MCF 10A (cell line): ENCODE measurements at places on chromosomes 1 and 21. TPM values are rescaled to one million over a fixed set of nuclear protein-coding genes. Genes with fewer than 3 reads are reported as not detected.
A peak's percentile ranks its signal among the peaks of the same experiment; 100 is the strongest.

DNA sequence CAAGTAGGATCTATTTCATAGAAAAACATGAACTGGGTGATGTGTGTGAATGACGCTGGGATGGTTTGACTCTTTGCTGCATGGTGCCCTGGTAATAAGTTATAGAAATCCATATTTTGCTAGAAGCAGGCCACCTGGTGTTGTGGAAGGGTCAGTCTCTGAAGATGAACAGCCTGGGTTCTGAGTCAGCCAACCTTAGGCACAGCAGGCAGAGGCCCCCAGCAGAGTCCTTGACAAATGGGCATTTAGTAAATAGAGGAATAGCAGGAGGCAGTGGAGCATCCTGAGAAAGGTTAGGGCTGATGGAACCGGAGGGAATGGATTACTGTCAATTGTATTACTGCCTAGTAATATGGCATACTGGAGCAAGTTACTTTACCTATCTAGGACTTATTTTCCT, 20.9 kb downstream of the FGGY start:
- no peak for DNase-seq
- no peaks in the 10 kb centered on the region for H3K27me3 ChIP-seq
- no peak overlapping the region for H3K27ac ChIP-seq

GRCh38 chr1:238107322-238107721, 216.6 kb upstream of the ZP4 start:
- H3K27me3 ChIP-seq: no peaks in the 10 kb centered on the region
- H3K4me3 ChIP-seq: no peak overlapping the region
- DNase-seq: no peak
- H3K4me1 ChIP-seq: no peaks in the 10 kb centered on the region
- H3K27ac ChIP-seq: no peak overlapping the region

GRCh38 chr1:27522432-27523336, 32.7 kb upstream of the WASF2 start:
- H3K27ac ChIP-seq: peak overlapping the region; percentile 76
- H3K36me3 ChIP-seq: no peaks in the 10 kb centered on the region
- peak; percentile 64 for DNase-seq
- H3K27me3 ChIP-seq: no peaks in the 10 kb centered on the region
- peak overlapping the region; percentile 66 for H3K4me3 ChIP-seq

DNA sequence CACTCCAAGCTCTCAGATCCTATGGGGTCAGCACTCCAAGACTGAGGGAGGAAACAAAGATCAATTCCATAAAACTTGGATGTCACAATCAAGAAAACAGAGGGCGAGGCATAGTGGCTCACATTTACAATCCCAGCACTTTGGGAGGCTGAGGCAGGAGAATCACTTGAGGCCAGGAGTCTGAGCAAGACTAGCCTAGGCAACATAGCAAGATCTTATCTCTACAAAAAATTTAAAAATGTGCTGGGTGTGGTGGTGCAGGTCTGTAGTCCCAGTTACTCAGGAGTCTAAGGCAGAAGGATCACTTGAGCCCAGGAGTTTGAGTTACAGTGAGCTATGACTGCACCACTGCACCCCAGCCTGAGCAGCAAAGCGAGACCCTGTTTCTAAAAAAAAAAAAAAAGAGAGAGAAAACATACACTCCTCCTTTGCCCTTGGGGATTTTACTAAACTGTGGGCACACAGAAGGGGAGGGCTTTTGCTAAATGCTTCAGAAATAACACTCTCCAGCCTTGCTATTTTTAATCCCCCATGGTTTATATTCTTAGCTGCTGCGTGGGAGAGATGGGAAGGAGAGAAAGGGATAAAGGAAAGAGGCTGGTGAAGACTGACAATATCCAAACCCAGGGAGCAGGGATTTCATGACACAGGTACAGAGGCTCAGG, 18.1 kb downstream of the ARHGEF2 start:
- DNase-seq: peak; percentile 22
- peaks cover 40% of the 10 kb centered on the region for H3K4me1 ChIP-seq
- peaks cover 97% of the 10 kb centered on the region for H3K36me3 ChIP-seq
- peak overlapping the region; percentile 98 for H3K27ac ChIP-seq

GRCh38 chr1:3441410-3441847, 13.0 kb upstream of the ARHGEF16 start:
- H3K27me3 ChIP-seq: peaks cover 40% of the 10 kb centered on the region
- H3K27ac ChIP-seq: no peak overlapping the region

DNA sequence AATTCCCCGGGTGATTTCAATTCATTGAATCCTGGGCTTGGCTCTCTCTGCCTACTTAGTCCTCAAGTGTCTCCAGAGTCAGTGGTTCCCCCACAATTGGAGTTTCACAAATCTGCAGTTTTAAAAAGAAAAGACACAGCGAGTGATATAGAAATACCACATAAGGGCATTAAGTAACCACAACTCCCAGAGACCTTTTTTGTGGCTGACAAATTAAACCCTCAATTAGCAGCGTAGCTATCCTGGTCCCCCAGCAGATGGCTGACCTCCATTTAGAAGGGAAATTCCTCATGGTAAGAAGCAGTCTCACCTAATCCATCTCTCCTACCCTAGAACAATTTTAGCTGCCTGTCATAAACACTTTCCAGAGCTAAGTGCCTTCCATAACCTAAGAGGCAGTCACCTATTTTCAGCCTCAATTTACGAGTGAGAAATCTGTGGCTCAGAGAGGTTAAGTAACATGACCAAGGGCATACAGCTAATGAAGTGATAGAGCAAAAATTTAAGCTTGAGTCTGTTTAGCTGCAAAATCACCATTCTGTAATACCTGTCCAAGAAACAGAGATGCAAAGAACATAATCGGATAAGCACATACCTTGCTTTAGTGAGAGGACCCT, 56.0 kb upstream of the NBPF3 start:
- no peaks in the 10 kb centered on the region for H3K4me1 ChIP-seq
- DNase-seq: no peak
- H3K36me3 ChIP-seq: peaks cover 6% of the 10 kb centered on the region

DNA sequence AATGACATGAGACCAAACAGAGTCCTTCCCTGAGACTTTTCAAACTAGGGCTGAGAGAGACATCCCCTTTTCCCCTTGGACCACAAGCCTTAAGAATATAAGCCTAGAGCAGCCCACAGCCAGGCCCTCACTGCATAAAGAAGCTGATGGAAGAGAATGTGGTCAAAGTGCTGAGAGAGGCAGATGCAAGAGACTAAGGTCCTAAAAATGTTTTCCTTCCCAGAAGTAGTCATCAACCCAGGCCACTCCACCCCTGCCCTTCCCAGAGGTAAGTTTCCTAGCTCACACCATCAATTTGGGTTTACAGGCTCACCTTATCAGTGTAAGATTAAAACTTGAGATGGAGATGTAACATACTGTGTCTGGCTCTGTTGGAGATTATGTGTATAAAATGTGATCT, 58.2 kb downstream of the BCAR3 start:
- H3K27ac ChIP-seq: peak overlapping the region; percentile 88
- DNase-seq: no peak
- H3K27me3 ChIP-seq: no peaks in the 10 kb centered on the region
- H3K36me3 ChIP-seq: peaks cover 27% of the 10 kb centered on the region
- no peak overlapping the region for H3K4me3 ChIP-seq

- H3K36me3 ChIP-seq: peaks cover 72% of the 10 kb centered on the region
- peaks cover 35% of the 10 kb centered on the region for H3K4me1 ChIP-seq
- H3K27me3 ChIP-seq: no peaks in the 10 kb centered on the region
- H3K27ac ChIP-seq: peak overlapping the region; percentile 99
- no peak for DNase-seq
- peak overlapping the region; percentile 99 for H3K4me3 ChIP-seq
Measured at GRCh38 chr1:150577557-150578271, 1.7 kb downstream of the MCL1 start.

GRCh38 chr1:3327936-3328590, 126.4 kb upstream of the ARHGEF16 start:
- H3K27ac ChIP-seq: no peak overlapping the region
- H3K4me1 ChIP-seq: no peaks in the 10 kb centered on the region
- H3K4me3 ChIP-seq: no peak overlapping the region
- DNase-seq: no peak
- no peaks in the 10 kb centered on the region for H3K27me3 ChIP-seq

DNA sequence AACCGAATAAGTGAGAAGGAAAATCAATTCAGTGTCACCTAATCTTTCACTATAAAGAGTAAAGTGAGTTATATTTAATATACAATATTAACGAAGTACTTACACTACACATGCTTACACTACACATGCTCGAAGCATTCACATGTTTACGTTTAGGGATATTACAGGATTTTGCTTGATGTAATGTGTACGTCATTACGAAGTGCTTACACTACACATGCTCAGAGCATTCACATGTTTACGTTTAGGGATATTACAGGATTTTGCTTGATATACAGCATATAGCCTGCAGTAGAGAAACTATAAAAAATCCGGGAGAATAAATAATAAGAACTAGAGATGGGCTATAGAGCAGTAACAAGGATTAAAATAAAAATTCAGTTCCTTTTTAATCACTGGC, 538.8 kb upstream of the CXADR start:
- no peak overlapping the region for H3K4me3 ChIP-seq
- peaks cover 6% of the 10 kb centered on the region for H3K4me1 ChIP-seq

- peaks cover 12% of the 10 kb centered on the region for H3K36me3 ChIP-seq
- peak overlapping the region; percentile 37 for H3K4me3 ChIP-seq
- peaks cover 16% of the 10 kb centered on the region for H3K4me1 ChIP-seq
- peak; percentile 72 for DNase-seq
Measured at GRCh38 chr1:161427733-161428516, 60.2 kb upstream of the CFAP126 start.

DNA sequence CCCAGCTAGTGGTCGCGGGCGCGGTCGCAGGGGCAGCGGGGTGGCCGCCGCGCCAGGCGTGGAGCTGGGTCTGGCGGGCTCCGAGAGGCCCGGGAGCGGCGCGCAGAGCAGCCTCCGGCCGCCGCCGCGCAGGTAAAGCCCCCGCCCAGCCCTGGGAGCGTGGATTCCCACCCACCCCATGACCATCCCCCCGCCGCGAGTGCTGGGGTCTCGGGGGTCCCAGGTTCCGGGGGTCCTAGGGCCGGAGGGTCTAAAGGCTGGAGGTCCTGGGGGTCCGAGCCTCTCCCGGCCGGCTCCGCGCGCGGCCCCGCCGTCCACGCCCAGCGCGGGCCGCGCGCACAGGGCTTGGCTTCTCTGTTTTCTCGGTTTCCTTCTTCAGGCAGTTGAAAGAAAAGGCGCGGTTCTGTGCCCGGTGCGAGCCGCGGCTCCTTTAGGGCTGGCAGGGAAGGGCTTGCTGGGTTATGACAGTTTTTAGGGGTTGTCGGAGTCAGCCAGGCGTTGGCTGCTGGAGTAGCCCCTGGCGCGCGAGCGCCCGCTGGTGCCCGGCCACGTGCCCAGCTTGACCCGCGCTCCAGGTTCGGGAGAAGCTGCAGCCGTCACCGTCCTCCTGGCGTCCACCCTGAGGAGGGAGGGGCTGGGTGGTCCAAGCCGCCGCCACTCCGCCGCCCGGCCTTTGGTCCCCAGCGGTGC, 359 bp downstream of the LRRC3 start:
- no peak for DNase-seq
- no peak overlapping the region for H3K4me3 ChIP-seq
- H3K27ac ChIP-seq: no peak overlapping the region

- H3K27me3 ChIP-seq: no peaks in the 10 kb centered on the region
- no peaks in the 10 kb centered on the region for H3K36me3 ChIP-seq
- H3K27ac ChIP-seq: no peak overlapping the region
- H3K4me1 ChIP-seq: no peaks in the 10 kb centered on the region
- no peak overlapping the region for H3K4me3 ChIP-seq
Measured at GRCh38 chr1:150777544-150777943, 12.0 kb upstream of the CTSS start.

- no peak for DNase-seq
- H3K27me3 ChIP-seq: no peaks in the 10 kb centered on the region
- peaks cover 30% of the 10 kb centered on the region for H3K4me1 ChIP-seq
- no peak overlapping the region for H3K4me3 ChIP-seq
- no peaks in the 10 kb centered on the region for H3K36me3 ChIP-seq
Measured at GRCh38 chr21:41675574-41675973, 91.3 kb downstream of the RIPK4 start.

- no peaks in the 10 kb centered on the region for H3K36me3 ChIP-seq
- no peak overlapping the region for H3K27ac ChIP-seq
- H3K27me3 ChIP-seq: no peaks in the 10 kb centered on the region
- no peak for DNase-seq
Measured at GRCh38 chr21:46600978-46601377, 3.9 kb downstream of the S100B start.

- H3K4me3 ChIP-seq: no peak overlapping the region
- peak overlapping the region; percentile 47 for H3K27ac ChIP-seq
- DNase-seq: no peak
Measured at GRCh38 chr1:179340918-179341317, 24.9 kb upstream of the AXDND1 start.

- no peak overlapping the region for H3K4me3 ChIP-seq
- no peaks in the 10 kb centered on the region for H3K27me3 ChIP-seq
- peaks cover 21% of the 10 kb centered on the region for H3K36me3 ChIP-seq
- no peak overlapping the region for H3K27ac ChIP-seq
- peaks cover 27% of the 10 kb centered on the region for H3K4me1 ChIP-seq
Measured at GRCh38 chr1:19393046-19393445, 80.9 kb downstream of the SLC66A1 start.

- no peak overlapping the region for H3K27ac ChIP-seq
- H3K4me1 ChIP-seq: no peaks in the 10 kb centered on the region
- no peak overlapping the region for H3K4me3 ChIP-seq
Measured at GRCh38 chr1:53305650-53306049, 22.2 kb downstream of the LRP8 start.

DNA sequence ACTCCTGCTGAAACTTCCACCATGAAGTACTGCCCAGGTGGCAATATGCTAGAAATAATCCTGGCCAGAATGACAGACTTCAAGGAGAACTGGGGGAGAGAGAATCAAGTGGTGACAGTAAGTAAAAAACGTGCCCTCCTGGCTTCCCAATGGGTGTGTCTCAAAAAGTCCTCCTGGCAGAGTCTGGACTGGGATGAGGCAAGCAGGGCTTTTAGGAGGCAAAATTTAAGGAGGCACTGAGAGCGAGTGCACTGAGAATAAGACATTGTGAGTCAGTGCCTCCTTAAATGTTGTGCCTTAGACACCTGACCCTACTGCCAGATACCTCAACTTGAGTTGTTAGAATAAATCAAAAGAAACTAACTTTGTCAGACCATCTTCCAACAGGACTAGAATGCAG, 2.2 kb downstream of the LRRC52 start:
- no peak overlapping the region for H3K4me3 ChIP-seq
- no peaks in the 10 kb centered on the region for H3K36me3 ChIP-seq
- peak; percentile 40 for DNase-seq
- H3K4me1 ChIP-seq: no peaks in the 10 kb centered on the region

- no peak overlapping the region for H3K4me3 ChIP-seq
- no peak overlapping the region for H3K27ac ChIP-seq
- DNase-seq: no peak
- H3K36me3 ChIP-seq: no peaks in the 10 kb centered on the region
- peaks cover 11% of the 10 kb centered on the region for H3K4me1 ChIP-seq
Measured at GRCh38 chr1:20059847-20060246, 10.1 kb upstream of the PLA2G5 start.

- H3K27me3 ChIP-seq: no peaks in the 10 kb centered on the region
- H3K4me1 ChIP-seq: peaks cover 26% of the 10 kb centered on the region
- H3K27ac ChIP-seq: peak overlapping the region; percentile 88
- H3K36me3 ChIP-seq: peaks cover 6% of the 10 kb centered on the region
- no peak for DNase-seq
Measured at GRCh38 chr21:43645976-43646375, 13.3 kb downstream of the HSF2BP start.

Gene PTGER3
- total RNA-seq: not detected in 2 replicates

Gene AGMAT
- not detected in 2 replicates for total RNA-seq

Gene C1orf56
- total RNA-seq: 2.2 and 2.7 TPM in 2 replicates

Gene ADCY10
- 0.12 and 0.35 TPM in 2 replicates for total RNA-seq

Gene ERVH48-1
- not detected in 2 replicates for total RNA-seq

Gene SPATA46
- total RNA-seq: not detected in 2 replicates

Gene CD164L2
- 0.23 TPM in 1 of 2 replicates, not detected in the other for total RNA-seq

Gene CLK2
- total RNA-seq: 78.6 and 82.3 TPM in 2 replicates

Gene DNALI1
- total RNA-seq: not detected in 2 replicates

Gene LAD1
- 21.4 and 40.9 TPM in 2 replicates for total RNA-seq
